ENCODE measurements at places on chromosomes 3 and 15.

GRCh38 chr3:89262309-89262929, 155.0 kb downstream of the EPHA3 start:
- DNase-seq: no peak

DNA sequence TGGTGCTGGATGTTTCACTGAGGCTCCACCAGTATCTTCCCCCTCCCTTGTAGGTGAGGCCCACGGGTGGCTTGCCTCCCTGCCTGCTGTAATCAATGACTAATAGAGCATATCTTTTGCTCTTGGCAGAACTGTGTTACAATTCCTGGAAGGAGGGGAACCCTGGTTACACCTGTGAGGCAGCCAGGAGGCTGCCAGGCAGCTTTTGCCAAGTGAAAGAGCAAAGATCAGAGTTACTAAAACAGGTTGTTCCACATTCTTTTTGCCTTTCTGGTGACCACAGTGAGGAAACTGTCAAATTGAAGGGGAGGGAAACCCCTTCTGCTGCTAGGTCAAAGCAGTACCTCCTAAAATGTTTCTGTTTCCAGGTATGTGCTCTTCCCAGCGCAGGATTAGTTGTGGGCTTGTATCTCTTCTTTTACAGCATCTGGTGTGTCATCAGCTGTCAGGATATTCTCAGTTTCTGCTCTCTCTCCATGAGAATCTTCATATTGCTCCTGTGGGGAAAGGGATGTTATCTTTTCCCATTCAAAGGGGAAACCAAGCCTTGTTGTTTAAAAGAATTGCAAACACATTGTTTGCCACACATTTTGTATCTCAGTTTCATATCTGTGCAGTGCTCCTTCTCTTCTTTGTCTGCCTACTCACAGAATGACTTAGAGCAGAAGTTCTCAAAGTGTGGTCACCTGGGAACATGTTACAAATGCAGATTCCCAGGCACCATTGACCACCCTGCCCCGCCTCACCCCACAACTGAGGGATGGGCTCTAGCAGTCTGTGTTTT, 137.4 kb upstream of the UMPS start:
- peak; percentile 53 for DNase-seq

DNA sequence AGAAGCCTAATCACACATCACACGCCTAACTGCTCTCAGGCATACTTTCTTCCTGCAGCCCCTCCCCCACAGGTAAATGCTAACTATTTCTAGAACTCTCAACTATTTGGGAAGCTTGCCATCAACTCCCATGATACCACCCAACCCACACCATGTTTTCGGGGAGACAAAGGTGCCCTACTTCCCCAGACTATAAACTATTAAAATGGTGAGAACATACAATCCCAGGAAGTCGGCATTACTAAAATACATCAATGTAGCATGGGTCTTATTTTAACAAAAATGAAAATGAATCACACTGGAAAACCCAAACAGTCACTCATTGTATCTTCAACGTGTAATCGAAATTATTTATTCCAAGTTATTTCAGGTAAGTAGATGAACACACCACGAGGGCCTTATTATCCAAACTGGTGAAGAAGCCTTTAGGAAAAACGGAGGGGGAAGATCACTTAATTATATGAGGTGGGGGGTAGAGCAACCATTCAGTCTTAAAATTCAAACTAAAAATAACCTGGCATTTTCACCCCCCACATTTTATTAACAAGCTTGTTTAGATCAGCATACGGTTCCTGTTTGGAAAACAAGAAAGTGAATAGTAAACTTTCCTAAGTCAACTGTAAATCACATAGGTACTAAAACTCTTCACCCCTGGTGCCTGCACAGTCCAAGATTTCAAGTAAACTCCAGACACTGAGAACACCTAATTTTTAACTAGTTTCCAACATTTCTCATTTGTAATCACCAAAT, 1.9 kb downstream of the TBL1XR1 start:
- DNase-seq: no peak

DNA sequence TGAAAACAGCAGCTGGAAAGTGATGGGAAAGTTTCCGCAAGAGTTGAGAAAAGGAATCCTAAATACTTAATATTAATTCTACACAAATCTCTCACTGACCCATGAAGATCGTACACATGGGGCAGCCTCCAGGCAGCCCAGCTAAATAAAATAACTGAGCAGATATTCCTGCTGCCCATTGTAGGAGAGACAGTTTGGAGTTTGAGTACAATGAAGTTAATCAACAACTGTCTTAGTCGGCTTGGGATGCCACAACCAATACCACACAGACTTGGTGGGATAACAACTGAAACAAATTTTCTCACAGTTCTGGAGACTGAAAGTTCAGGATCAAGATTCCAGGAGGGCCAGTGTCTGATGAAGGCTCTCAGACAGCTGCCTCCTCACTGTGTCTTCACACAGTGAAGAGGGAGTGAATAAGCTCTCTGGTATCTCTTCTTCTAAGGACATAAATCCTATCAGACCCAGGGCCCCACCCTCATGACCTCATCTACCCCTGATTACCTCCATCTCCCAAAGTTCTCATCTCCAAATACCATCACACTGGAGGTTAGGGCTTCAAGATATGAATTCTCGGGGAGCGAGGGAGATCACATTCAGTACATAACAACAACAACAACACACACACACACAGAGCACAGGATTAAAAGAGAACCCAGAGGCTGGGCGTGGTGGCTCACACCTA, 9.7 kb downstream of the TRPM7 start:
- no peak for DNase-seq

GRCh38 chr3:190968616-190969015, 106.1 kb upstream of the GMNC start:
- DNase-seq: no peak

DNA sequence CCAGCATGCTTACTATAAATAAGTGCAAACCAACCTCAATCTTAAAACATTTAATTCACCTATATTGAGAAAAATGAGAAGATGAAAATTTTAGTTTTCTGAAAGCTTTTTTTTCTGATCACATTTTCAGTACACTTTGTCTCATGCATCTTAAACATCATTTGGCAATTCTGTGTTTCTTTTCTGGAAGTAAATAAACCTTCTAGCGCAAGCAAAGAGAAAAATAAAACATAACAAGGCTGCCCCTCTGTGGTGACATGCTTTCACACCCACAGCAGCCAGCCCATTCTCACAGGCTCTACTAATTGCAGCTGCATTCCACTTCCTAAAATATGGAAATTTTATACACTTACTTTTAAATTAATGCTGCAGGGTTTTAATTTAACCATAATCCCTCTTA, 90.1 kb downstream of the NEK10 start:
- no peak for DNase-seq

GRCh38 chr3:22569570-22569969, 633.6 kb upstream of the UBE2E2 start:
- no peak for DNase-seq

DNA sequence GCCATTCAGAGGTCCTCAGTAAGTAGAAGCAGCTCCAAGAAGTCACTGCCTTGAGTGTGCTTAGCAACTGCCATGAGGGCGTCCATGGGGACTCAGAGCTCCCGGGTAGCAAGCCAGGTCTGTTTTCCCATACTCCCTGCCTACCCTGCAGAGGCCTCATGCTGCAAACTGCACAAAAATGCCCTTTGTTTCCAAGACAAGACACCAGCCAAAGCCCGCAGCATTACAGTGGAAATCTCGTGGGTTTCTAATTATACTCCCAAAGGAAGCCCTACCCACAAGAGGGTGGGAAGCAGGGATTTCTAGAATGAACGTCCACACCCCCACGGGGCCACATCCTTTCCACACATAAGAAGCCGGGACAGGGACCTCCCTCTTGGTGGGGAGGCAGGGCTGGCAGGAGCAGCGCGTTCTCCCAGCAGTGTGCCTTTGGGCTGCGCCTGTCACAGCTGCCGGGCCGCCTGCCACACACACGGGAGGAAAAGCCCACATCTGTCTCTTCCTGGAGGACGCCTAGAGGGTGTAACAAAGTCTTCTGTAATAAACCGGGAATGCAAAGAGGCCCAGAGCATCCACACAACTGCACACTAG, 31.1 kb downstream of the FAM174B start:
- DNase-seq: no peak

GRCh38 chr3:172347895-172348679, 100.2 kb downstream of the GHSR start:
- no peak for DNase-seq

GRCh38 chr15:66565741-66566144, at the start of gene LCTL:
Gene LCTL, minus strand, starts transcription at chr15:66565998. Its CDS starts 633 bp downstream, at chr15:66565365.
- DNase-seq: no peak

GRCh38 chr3:196918968-196919367, 23.4 kb downstream of the NCBP2 start:
- DNase-seq: no peak

DNA sequence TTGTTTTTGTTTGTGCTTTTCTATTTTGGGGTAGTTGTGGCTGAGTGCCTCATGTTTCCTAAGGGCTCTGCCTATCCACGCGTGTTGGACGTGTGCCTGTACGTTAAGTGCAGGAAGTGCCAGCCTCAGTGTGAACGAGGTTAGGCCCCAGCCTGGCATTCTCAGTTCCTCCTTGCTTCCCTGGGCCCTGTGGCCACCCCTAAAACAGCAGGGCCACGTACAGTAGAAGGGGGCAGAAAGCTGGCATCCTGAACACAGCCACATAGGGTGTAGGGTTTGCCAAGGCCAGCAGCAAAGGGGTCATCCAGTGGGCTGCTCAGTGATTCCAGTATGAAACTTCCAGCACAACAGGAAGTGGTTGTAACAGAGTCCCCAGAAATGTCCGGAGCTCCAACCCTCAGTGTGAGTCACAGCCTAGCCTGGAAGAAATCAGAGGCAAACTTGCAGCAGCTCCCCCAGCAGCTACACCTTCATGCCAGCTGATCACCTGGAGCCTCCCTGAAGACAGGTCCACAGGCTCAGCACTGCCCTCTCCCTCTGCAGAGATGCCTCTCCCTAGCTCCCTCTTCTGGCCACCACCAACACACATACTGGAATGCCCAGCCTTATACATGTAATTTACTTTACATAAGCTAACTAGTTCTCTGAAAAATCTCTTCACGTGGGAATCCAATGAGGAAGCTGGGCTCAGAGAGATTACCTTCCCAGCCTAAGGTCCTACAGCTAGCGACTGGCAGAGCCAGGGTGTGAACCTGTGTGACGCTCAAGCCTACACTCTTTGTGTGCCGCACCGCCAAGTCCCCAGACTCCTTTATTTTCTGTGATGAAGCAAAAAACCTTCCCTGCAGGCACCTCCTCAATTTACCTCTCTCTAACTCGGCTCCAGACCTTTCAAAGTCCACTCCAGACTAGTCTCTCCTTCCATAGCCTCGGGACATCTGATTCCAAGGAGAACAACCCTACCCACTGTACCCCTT, 26.6 kb downstream of the ILDR1 start:
- DNase-seq: peak; percentile 12

GRCh38 chr3:117748131-117748530, 1038.6 kb downstream of the TUSC7 start:
- DNase-seq: no peak

DNA sequence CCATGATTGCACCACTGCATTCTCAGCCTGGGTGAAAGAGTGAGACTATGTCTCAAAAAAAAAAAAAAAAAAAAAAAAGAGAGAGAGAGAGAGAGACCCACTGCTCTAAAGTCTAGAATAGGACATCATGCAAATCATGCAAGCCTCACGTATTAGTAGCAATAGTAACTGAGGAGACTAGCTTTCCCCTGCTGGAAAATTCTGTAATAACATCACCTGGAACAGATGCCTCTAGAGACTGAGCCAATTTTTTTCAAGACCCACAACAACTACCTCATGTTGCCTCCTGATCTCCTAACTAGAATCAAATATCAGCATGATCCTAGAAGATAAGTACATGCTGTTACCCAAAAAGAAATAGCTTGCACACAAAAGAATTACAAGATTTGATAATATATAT, 461.9 kb downstream of the AGBL1 start:
- no peak for DNase-seq

- DNase-seq: no peak
Observed at GRCh38 chr15:92915766-92916435, 15.8 kb downstream of the CHD2 start.

DNA sequence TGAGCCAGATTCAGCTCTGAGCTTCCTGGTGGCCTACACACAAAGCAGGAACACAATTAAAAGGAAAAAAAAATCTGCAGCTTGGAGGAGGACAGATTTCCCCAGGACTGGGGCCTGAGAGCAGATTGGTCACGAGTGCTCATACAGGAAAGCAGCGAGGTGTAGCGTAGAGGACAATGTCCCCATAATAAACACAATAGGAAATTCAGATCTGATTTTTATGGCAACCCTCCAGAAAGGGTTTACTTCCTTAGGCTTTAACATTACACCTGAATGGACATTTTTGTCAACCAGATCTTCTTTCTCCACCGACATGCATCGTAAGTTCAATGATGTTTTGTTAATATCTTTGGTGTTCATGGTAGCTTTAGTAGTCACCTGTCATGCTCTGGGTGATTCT, 23.3 kb downstream of the SLC6A20 start:
- no peak for DNase-seq
